Left ventricle myocardium inferior (tissue), 1 donor: ENCODE measurements at places on chromosomes 5 and 9. TPM values are rescaled to one million over a fixed set of nuclear protein-coding genes. Genes with fewer than 3 reads are reported as not detected.
A peak's percentile ranks its signal among the peaks of the same experiment; 100 is the strongest.

Gene KCNV2
- total RNA-seq: not detected

Gene GDNF
- 0.27 TPM for total RNA-seq

Gene CNOT8
- total RNA-seq: 23.3 TPM

Gene NFIB
- 110 TPM for total RNA-seq

Gene LPCAT1
- 11.0 TPM for total RNA-seq

Gene ADGRV1
- not detected for total RNA-seq

Gene CDKN2B-AS1
- 0.30 TPM for total RNA-seq

Gene GPX3
- total RNA-seq: 744 TPM

Gene SPATA31D1
- not detected for total RNA-seq

Gene FOXD4L6
- total RNA-seq: not detected

DNA sequence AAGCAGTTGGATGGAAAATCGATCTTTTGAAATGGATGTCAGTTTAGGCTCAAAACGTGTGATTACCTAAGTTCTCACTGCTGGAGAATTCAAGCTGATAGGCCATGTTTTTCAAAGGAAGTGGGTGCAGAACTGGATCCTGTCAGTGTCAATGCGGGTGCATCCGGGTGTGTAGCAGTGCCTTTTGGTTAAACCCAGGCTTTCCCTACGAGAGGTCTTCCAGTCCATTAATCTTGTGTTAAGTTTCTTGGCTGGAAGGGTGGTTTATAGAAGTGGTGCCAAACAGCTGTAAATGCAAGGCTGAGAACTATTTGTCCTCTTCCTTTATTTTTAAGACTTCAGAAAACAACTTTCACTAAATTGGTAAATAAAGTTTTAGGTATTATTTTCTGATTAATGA is 71.9 kb downstream of the DAPK1 start:
- no peak for DNase-seq

DNA sequence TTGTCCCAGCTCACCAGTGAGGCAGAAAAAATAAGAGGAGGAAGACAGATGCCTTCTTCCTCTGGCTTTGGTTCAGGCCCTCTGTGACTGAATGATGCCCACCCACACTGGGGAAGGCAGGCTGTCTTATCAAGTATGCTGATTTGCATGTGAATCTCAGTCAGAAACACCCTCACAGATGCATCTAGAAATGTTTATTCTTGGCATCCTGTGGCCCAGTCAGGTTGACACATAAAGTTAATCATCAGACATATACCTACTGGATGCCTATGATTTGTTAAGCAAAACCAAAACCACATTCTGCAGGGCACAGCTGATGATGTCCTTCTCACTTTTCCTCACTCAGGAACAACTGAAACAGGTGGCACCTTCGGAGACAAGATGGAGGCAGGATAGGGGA is 243.4 kb upstream of the KCNN2 start:
- DNase-seq: no peak

DNA sequence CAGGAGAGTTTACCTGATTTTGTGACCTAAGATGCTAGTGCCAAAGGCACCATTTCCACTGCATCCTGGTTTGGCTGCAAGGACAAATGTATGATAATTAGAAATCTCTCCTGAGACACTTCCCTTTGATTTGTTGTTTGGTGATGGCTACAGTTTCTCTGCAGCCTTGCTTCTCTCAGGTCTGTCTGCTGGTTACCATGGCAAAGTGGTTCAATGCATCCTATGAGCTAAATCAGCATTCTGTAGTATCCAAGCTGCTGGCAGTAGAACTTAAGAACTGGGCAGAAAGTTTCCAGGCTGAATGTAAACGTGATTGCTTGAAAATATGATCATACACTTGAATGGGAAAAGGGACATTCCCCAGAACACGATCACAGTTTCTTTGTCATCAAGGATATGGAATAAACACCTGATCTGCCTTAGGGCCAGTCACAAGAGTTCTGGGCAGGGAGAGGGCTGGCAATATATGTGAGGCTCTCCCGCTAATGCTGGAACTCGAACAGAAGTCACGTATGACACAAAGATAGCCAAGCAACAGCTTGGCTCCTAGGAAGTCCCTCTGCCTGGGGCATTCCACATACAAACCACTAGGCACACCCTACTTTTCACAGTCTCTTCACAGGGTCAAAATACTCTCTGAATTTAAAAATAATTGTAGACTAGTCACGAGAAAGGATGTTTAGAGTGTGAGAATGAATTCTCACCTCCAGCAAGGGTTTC is 138.1 kb upstream of the GRAMD2B start:
- no peak for DNase-seq

DNA sequence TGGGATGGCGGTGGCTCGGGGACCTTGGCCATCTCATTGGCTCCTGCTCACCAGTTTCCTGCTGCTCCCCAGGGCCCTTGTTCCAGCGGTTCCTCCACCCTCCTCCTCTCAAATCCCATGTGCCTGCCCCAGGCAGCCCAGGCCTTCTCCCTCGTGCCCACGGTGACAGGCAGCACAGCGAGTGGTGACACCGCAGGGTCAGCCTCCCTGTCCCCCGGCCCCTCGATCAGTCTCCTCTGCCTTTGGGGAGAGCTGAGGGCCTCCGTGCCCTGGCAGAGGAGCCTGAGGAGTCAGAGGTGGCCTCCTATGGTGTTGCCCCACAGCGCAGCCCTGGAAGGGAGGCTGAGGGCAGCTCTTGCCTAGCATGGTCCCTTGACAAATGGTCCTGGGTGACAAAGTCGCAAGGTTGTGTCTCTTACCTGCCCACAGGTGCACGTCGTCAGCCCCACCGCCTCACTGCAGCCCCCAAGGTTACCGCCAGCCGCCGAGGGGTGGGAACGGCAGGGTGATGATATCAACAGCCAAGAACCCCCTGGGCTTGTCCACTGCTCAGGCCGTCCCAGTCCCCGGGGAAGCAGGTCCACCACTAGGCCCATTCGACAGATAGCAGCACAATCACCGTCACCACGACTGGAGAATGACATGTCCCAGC is 49.8 kb downstream of the NEK6 start:
- DNase-seq: no peak

- DNase-seq: no peak
Observed at GRCh38 chr5:35813521-35813920, 43.2 kb upstream of the IL7R start.

DNA sequence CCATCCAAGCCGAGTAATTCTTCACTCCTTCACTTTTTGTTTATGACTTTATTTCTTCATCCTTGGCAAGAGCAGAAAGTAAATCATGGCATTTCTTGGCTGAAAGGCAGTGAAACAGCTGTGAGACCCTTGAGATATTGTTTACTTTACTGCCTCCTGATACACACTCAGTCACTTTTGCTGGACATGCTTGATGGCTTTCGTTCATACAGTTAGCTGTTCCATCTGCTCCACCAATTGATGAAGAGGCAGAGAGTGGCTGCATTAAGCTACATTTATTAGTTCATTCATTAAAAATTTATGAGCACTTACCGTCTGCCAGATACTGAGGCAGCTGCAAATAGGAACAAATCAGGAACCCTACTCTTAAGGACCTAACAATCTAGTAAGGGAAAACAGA is 184.4 kb upstream of the OR13F1 start:
- DNase-seq: no peak

- peak; percentile 25 for DNase-seq
Observed at GRCh38 chr5:6508931-6509330, 60.3 kb downstream of the UBE2QL1 start.

DNA sequence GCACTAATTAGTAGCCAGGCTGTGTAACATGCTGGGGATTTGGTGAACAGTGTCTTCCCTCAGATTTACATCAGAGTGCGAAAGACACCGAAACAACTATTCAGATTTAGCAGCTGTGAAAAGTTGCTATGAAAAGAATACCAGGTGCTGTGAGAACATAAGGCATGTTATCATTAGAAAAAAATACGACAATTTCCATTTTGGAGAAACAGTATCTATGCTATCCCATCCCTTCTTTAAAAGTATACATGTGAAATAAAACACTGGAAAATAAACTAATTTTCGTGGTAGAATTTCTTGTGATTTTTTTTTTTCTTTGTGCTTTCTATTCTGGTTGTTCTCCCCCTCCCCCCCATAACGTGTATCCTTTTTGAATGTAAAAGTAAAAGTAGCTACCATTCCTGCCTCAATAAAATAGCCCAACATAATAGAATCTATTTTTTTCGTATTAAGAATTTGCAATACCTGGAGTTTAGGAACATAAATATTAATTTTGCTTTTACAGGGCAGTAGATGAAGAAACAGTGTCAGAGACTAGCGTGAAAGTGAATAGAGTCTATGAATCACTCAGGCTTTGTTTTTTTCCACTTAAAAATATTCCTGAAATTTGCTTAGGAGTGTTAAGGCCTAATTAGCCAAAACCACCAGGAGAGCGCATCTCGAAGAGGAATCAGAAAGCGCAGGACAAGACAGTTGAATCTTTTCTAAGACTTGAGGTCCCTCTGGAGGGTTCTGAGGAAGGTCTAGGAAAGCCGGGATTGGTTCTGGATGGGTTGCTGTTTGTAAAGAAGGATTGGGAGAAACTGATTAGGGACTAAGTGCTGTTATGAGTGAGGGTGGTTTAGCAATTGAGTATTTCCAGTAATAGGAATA is 813 bp upstream of the SLU7 start:
- DNase-seq: no peak

GRCh38 chr9:4138180-4138579 is 161.7 kb downstream of the GLIS3 start:
- no peak for DNase-seq

GRCh38 chr5:177455661-177456590 is 9.3 kb downstream of the PRR7 start:
- DNase-seq: peak; percentile 93

GRCh38 chr9:127946728-127947127 is 9.1 kb upstream of the DPM2 start:
- no peak for DNase-seq

DNA sequence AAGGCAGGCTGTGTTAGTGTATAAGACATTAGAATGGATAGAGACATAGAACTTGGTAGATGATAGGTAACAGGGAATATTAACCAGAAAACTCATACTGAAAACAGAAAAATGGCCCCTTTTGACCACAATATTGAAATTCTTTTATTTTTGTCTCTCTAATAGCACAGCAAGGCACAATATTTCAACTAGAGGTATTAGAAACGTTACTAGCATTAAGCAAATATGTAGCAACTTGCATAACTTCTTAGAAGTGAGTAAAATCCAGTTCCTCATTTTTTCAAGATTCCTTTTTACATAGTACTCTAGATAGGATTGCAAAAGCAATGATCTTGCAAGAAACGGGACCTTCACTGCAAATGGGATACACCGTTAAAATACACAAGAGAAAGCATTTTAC is 102.7 kb upstream of the VCAN start:
- no peak for DNase-seq

- no peak for DNase-seq
Observed at GRCh38 chr5:133371371-133372155, 240.8 kb downstream of the FSTL4 start.

DNA sequence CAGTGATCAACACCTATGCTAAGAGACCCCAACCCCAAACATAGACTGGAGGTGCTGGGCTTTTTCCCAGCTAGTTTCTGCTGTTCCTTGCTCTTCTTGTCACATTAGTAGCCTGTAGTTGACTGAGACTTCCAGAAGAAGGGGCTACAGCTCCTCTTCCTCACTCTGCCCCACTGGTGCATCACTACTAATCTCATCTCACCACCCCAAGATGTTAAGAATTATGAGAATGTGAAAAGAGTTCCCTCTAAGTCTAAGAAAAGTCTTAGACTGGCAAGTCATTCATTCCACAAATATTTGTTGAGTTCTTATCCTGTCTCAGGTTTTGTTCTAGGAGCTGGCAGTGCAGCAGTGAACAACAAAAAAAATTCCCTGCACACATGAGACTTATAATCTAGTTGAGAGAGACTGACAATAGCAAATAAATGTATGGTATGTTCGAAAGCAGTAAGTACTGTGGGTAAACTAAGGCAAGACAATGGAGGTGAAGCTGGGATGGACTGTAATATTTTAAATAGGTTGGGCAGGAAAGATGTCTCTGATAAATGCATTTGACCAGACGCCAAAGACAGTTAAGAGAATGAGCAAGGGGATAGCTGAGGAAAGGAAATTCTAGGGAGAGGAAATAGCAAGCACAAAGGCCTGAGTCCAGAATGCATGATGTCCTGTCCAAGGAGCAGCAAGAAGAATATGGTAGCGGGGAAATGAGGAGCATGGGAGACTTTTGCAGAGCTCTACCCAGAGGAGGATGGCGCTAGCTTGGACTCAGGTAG is 92.3 kb downstream of the PTCD2 start:
- no peak for DNase-seq

DNA sequence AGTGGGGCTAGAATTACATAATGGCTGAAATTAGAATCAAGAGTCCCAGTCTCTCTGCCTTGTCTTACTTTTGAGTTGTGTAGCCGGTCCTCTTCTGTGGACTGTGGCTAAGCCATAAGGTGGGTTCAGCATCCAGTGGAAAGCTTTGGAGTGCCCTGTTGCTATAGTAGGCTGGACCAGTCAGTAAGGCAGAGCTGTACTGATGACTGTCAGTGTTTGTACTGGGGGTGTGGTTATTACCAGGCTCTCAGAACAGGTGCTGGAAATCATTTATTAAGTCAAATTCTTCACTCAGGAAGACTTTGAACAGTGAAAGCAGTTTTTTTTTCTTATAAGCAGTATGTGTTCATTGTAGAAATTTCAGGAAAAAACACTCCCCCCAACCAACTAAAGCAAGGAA is 129.4 kb downstream of the ZSWIM6 start:
- DNase-seq: no peak

- DNase-seq: no peak
Observed at GRCh38 chr5:79694183-79694582, 4.5 kb downstream of the CMYA5 start.

DNA sequence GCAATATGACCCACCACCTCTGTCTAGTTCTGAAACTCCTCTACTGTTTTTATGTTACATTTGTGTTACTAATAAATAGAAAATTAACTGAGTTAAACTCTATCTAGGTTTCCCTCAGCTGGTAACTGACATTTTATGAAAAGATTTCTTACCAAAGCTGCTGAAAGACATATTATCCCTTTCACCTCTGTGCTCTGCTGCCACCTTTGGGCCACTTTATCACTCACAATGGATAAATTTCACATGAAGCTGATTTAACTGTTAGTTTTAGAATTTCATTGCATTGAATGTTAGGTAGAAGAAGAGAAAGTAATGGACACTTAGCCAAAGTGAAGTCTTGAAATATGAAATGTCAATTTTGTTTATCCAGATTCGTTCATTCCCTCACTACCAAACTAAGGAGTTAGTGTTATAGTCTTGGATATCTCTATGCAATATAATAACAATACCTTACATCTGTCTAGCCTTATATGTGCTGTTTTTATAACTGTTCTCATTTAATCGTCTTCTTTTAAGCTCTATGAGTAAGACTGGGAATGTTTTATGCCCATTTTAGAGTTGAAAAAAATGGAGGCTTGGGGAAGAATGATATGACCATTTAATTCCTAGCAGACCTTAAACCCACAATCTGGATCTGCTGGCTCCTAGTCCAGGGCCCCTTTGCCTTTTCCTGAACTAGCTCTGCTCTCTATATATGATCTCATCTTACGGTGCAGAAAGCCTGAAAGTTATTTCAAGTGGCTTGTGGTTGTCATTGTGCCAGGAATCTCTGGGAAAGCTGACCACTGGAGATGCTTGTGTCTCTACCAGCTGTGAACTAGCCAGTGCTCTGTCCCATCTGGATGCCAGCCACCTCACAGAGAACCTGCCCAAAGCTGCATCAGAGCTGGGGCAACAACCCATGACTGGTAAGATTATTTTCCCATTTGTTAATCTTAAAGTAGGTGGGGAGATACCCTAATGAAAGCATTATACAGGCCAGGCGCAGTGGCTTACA is 97.1 kb downstream of the GOLPH3 start:
- DNase-seq: peak; percentile 50
